ENCODE measurements at places on chromosomes 3 and 15.

DNA sequence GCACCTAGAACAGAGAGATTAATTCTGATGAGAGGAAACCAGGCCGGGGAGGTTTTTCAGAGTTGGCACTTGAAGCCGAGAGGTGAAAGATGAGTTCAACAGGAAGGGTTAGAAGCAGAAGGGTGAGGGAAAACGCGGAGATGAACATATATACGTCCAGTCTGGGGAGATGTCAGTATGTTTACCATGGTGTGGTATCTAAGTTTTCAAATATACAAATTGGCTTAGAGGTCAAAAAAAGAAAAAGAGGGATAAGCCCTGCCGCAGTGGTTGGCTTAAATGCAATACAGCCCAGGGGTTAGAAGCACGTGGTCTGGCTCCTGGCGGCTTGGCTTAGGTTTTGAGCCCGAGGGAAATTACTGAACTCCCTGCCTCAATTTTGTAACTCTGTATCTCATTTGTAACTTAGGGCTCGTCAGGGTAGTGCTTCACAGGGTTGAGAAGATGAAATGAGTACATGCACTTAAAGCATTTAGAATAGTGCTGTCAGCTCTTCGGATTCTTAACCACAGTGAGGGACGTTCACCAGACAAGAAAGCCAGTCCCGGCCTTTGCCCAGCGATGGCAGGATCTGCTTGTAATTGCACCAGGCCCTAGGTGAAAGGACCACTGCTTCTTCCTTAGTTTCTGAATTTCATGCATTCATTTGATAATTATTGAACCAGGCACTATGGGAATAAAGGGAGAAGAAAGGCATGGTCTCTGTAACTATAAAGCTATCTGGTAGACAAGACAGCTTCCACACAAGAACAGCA lies 6.4 kb downstream of the HES1 start:
- no peaks in the 10 kb centered on the region for H3K27me3 ChIP-seq
- H3K27ac ChIP-seq: peak overlapping the region; percentile 91
- H3K36me3 ChIP-seq: no peaks in the 10 kb centered on the region
- no peak overlapping the region for H3K4me3 ChIP-seq

DNA sequence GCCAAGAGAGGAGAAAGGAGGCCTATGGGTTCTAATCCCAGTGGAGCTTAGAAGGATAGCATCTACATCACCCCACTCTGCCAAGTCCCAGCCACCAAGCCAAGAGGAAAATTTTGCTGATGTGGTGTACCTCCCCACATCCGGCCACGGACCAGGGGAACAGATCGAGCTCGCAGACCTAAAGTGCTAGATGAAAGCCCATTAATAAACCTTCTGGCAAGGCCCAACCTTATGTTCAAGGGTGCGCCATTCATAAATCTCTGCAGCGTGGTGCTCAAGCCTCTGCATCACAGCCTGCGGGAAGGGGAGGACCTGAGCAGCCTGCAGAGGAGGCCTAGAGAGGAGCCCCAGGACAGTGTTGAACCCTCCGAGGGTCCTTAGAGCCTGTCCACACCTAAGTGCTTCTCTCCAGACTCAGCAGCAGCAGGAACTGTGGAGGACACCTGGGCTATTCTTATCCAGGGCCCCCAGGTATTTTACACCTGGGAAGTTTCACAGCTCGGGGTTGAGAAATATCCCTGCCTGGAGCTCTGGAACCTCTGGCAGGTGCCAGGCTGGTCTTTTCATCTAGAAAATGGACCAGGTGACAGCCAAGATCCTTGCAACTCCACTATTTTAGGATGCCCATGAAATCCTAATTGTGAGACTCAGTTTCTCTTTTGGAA lies 68.0 kb downstream of the MRPL46 start:
- no peaks in the 10 kb centered on the region for H3K36me3 ChIP-seq
- no peak for DNase-seq
- no peaks in the 10 kb centered on the region for H3K4me1 ChIP-seq
- peaks cover 42% of the 10 kb centered on the region for H3K27me3 ChIP-seq
- H3K27ac ChIP-seq: no peak overlapping the region

- no peaks in the 10 kb centered on the region for H3K27me3 ChIP-seq
- DNase-seq: no peak
Measured at GRCh38 chr3:114447545-114447944, 153.7 kb downstream of the TIGIT start.

- no peak for DNase-seq
- H3K36me3 ChIP-seq: no peaks in the 10 kb centered on the region
- no peak overlapping the region for H3K4me3 ChIP-seq
- no peaks in the 10 kb centered on the region for H3K27me3 ChIP-seq
- H3K27ac ChIP-seq: no peak overlapping the region
Measured at GRCh38 chr15:25060472-25060803, 105.7 kb downstream of the SNRPN start.

DNA sequence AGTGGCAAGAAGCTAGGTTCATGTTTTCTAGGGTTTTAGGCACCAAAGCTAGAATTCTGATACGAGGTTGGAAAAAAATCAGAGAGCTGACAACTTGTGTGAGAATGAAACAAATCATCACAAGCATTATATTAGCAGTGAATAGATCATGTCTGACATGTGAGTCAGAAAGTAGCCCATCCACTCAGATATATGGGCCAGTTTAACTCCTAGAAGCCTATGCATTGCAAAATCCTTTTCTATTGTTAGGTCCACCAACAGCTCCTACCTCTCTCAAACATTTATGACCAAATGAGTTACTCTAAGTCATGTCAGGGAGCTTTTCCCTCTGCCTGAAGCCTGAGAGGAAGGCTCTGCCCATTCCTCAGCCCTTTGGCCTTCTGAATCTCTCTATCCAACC lies 44.0 kb downstream of the KBTBD12 start:
- no peak overlapping the region for H3K4me3 ChIP-seq
- no peaks in the 10 kb centered on the region for H3K27me3 ChIP-seq
- H3K4me1 ChIP-seq: 0 out of 2 replicates have a peak, but pooled peaks cover 3% of the 10 kb centered on the region
- DNase-seq: no peak
- no peak overlapping the region for H3K27ac ChIP-seq

GRCh38 chr3:37254316-37254715 lies 79.9 kb upstream of the LRRFIP2 start:
- peaks cover 20% of the 10 kb centered on the region for H3K4me1 ChIP-seq
- H3K4me3 ChIP-seq: no peak overlapping the region
- H3K36me3 ChIP-seq: 0 out of 2 replicates have a peak, but pooled peaks cover 4% of the 10 kb centered on the region
- no peak overlapping the region for H3K27ac ChIP-seq
- no peaks in the 10 kb centered on the region for H3K27me3 ChIP-seq
- no peak for DNase-seq

- H3K36me3 ChIP-seq: no peaks in the 10 kb centered on the region
- no peak overlapping the region for H3K4me3 ChIP-seq
- no peak overlapping the region for H3K27ac ChIP-seq
- no peak for DNase-seq
- H3K4me1 ChIP-seq: 0 out of 2 replicates have a peak, but pooled peaks cover 4% of the 10 kb centered on the region
- H3K27me3 ChIP-seq: no peaks in the 10 kb centered on the region
Measured at GRCh38 chr15:48705381-48705780, 59.9 kb upstream of the FBN1 start.

GRCh38 chr15:74191798-74192197 lies 10.8 kb downstream of the STRA6 start:
- H3K27me3 ChIP-seq: peaks cover 48% of the 10 kb centered on the region
- no peak overlapping the region for H3K4me3 ChIP-seq
- peaks cover 41% of the 10 kb centered on the region for H3K4me1 ChIP-seq
- no peak for DNase-seq
- no peaks in the 10 kb centered on the region for H3K36me3 ChIP-seq

- no peaks in the 10 kb centered on the region for H3K36me3 ChIP-seq
- H3K27me3 ChIP-seq: peaks cover 10% of the 10 kb centered on the region
- peak; percentile 16 for DNase-seq
- H3K4me1 ChIP-seq: no peaks in the 10 kb centered on the region
- no peak overlapping the region for H3K4me3 ChIP-seq
Measured at GRCh38 chr3:134677196-134677986, 26.6 kb upstream of the KY start.

- H3K27ac ChIP-seq: no peak overlapping the region
- no peak for DNase-seq
- H3K36me3 ChIP-seq: no peaks in the 10 kb centered on the region
- H3K4me1 ChIP-seq: no peaks in the 10 kb centered on the region
- H3K27me3 ChIP-seq: no peaks in the 10 kb centered on the region
Measured at GRCh38 chr3:3280396-3280795, 100.9 kb upstream of the CRBN start.

GRCh38 chr15:65028338-65028737 lies 1.1 kb downstream of the MTFMT start:
- peaks cover 27% of the 10 kb centered on the region for H3K36me3 ChIP-seq
- no peak for DNase-seq
- H3K27ac ChIP-seq: peak overlapping the region; percentile 72
- H3K27me3 ChIP-seq: no peaks in the 10 kb centered on the region

- no peaks in the 10 kb centered on the region for H3K4me1 ChIP-seq
- no peak overlapping the region for H3K4me3 ChIP-seq
- no peaks in the 10 kb centered on the region for H3K36me3 ChIP-seq
- DNase-seq: no peak
- H3K27me3 ChIP-seq: no peaks in the 10 kb centered on the region
- no peak overlapping the region for H3K27ac ChIP-seq
Measured at GRCh38 chr3:128262457-128262856, 109.2 kb downstream of the EEFSEC start.

DNA sequence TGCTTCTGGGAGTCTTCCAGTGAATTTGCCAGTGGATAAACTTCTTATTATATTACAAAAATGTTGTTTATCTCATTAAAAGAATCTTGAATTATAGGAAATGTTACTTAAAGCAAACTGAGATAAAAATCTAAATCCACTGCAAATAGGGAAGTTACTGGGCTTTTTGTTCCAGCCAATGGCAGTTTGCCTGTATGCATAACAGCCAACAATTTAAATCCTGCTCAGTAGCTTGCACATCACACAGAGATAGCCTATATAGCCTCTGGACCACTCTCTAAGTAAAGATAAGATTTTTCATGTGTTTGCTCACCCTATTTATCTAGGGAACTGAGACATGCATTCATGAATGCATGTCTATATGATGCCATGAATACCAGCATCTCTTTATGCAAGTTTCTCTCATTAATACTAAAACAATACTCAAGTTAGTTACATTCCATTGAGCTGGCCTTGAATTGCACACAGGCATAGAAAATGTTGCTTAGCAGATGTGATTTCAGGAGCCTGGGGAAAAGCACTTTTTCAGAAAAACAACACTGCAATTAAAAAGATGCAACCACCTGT lies 92.1 kb upstream of the GPR149 start:
- DNase-seq: no peak
- H3K36me3 ChIP-seq: no peaks in the 10 kb centered on the region
- H3K27ac ChIP-seq: no peak overlapping the region
- no peak overlapping the region for H3K4me3 ChIP-seq

GRCh38 chr15:79680720-79681119 lies 216.1 kb downstream of the MTHFS start:
- no peak overlapping the region for H3K27ac ChIP-seq
- no peak overlapping the region for H3K4me3 ChIP-seq
- no peaks in the 10 kb centered on the region for H3K4me1 ChIP-seq
- no peaks in the 10 kb centered on the region for H3K36me3 ChIP-seq
- H3K27me3 ChIP-seq: peaks cover 20% of the 10 kb centered on the region
- DNase-seq: no peak

DNA sequence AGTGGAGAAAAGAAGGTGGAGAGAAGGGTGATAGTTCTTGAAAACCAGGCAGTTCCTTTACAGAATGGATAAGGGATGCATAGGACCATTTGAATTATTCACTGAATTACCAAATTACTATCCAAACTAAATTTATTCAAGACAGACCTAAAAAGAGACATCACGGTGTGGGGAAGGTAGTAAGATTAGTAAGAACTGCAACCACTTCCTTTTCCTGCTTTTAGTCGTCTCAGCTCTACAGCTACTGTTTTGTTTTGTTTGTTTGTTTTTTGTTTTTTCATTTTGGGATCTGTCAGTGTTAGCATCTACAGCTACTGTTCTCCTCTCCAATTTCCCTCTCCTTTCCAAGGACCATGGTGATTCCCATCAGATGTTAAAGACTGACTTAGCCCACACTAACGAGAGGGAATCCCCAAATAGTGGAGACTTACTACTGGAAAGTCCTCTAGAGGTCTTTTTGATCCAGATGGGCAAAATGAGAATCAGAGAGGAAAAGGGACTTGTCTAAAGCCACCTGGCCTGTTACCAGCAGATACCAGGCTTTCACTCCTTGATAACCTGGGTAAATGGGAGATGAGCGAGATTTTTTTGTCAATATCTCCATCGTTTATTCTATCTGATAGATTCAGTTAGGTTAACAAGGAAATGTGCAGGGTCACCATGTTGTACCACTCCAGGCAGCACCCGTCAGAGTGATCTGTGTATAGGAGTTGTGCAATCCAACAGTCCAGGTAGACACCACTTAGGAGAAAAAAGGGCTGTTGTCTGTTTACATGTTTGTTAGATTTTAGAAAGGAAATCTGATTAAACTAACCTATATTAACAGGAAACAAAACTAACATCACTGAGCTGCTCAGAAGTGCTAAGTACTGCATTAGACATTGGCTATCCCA lies 6.0 kb downstream of the HCLS1 start:
- no peaks in the 10 kb centered on the region for H3K27me3 ChIP-seq
- DNase-seq: no peak
- no peaks in the 10 kb centered on the region for H3K36me3 ChIP-seq
- no peak overlapping the region for H3K27ac ChIP-seq
- no peak overlapping the region for H3K4me3 ChIP-seq

GRCh38 chr3:111081008-111081545 lies 9.5 kb downstream of the NECTIN3 start:
- peaks cover 37% of the 10 kb centered on the region for H3K4me1 ChIP-seq
- DNase-seq: no peak
- no peaks in the 10 kb centered on the region for H3K27me3 ChIP-seq
- no peaks in the 10 kb centered on the region for H3K36me3 ChIP-seq
- H3K27ac ChIP-seq: no peak overlapping the region

DNA sequence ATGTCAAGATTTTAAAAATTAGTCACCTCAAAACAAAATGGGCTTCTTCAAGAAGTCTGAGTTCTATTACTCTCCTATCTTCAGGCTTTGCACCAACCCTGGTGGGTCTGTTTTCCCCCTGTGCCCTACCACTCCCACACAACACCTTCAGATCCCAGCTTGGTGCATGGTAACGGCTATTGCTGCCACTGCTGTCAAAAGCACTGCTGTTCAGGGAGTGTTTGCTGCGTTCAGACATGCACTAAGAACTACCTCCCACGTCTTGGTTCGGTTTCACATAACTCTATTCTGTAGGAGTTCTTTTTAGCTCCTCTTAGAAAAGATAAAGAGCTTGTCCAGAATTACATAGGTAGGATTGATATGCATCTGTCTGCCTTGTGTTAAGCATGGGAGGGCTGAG lies 799.2 kb downstream of the NR2F2 start:
- H3K27me3 ChIP-seq: no peaks in the 10 kb centered on the region
- no peak for DNase-seq
- no peak overlapping the region for H3K27ac ChIP-seq
- no peaks in the 10 kb centered on the region for H3K36me3 ChIP-seq
- H3K4me1 ChIP-seq: no peaks in the 10 kb centered on the region

GRCh38 chr15:33612721-33613304 lies 302.0 kb downstream of the RYR3 start:
- no peak for DNase-seq
- H3K4me3 ChIP-seq: no peak overlapping the region
- no peak overlapping the region for H3K27ac ChIP-seq
- H3K27me3 ChIP-seq: peaks cover 40% of the 10 kb centered on the region

DNA sequence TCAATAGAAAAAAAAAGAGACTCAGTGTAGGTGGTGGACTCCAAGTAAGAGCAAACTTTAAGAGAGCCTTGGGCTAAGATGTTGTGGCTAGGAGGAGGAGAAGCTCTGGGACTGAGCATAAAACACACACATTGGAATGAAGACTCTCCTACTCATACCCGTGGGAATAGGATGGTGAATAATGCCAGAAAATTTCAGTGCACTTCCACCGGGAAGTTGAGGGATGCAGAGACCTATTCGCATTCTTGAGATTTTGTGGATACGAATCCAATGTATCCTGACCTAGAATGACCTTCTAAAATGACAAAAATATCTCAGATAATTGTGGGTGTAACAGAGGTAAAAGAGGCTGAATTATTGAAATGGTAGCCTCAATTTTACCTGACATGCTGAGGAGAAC lies 388.7 kb upstream of the SGO1 start:
- H3K4me3 ChIP-seq: no peak overlapping the region
- no peak for DNase-seq
- H3K27ac ChIP-seq: no peak overlapping the region
